Stimulated activated CD8-positive, alpha-beta memory T cell treated with anti-CD3 and anti-CD28 coated beads, Interleukin-4, amount 100 ng/mL, for 4 hours (primary cell): ENCODE measurements at places on chromosomes 7 and 10.

DNA sequence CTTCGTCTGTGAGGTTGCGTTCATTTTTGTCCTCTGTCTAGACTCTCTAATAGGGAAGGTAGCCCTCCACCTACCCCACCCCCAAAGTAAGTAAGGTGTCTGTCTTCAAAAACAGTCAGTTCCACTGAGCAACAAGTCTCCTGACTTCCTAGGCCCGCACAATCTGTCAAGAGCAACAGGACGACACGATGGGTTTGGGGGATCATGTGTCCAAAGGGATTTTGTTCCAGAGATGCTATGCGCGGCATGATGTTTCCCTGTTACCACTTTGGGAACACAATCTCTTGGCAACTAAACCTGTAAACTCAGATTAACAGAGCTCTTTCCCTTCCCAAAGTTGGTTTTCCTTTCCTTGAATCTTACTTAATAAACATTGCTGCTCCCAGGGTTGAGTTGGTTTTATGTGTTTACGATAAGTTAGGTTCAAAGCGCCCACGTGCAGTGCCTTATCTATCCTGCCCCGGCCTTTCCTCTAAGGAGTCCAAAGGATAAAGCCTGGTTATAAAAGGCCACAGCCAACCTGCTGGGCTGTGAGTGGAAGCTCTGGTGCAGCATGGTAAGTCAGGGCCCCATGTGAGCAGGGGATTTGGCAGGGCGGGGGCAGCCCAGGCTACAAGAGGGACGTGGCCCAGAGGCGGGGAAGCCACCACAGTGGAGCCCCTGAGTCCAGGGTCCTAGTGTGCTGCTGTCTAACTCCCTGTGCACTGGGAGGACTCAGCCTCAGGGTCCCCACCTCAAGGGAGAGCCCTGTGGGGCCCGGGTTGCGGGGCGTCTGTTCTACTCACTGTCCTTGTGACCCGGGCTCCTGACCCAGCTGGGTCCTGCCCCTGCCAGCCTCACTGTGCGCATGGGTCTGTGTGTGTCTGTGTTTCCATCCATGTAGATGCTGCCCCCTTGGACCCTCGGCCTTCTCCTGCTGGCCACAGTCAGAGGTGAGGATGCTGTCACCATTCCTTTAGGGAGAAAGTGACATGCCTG is at the start of gene PNLIPRP2:
TSS of gene PNLIPRP2 (plus strand) at position 531 of the 978 bp plus-strand sequence.
- no peak for DNase-seq

DNA sequence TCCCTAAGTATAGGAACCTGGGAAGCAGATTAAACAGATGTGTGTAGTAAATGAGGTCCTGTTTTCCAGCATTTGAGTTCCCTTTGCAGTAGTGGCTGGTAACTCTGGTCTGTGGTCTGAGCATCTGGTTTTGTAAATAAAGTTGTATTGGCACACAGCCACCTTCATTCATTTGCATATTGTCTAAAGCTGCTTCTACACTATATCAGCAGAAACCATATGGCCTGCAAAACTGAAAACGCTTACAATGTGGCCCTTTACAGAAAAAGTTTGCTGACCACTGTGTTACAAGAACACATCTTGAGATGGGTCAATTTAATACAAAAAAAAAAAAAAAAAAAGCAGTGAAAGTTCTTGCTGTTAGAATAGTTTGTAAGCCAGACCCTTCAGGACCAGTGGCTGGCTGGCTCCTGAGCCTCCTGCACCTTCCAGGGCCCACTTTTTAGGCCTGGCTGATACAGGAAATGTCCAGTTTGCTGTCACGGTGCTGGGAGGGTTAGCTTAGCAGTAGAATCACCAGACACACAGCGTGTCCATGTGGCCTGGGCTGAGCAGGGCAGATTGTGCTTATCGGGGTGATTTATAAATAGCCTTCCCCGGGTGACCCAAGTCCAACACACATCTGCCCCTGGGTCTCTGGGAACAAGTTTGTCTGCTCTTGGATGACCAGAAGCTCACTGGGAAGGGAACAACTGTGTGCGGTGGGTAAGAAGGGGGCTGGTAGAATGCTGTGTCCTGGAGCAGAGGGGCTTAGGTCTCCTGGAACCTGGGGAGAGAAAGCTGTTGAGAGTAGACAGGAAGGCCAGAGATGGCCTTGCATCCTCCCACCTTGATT is 1.4 kb downstream of the C10orf71 start:
- no peak for DNase-seq

DNA sequence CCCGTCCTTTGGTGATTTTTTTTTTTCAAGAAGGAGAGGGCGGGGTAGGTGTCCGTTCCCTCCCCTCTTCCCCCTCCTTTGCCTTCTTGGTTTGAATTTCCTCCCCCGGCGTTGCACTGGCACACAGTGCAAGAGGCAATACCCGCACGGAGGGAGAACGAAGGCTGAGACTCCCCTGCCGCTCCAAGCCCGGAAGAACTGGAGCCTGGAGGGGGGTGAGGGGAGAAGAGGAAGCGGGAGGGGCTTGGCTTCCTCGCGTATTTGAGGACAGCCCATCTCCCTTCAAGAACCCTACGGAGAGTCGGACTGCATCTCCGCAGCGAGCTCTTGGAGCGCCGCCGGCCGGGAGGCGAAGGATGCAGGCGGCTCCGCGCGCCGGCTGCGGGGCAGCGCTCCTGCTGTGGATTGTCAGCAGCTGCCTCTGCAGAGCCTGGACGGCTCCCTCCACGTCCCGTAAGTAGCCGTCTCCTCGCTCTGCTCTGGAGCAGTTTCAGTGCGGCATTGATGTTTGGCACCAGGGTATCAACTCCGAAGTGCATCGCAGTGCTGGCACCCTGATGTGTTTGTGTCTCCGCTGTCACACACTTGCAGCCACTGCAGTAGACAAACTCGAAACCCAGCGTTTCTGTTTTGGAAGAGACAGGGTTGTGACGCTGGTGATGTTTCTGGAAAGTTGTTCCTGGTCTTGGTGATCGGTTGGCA is at the start of gene CNTNAP2:
TSS of gene CNTNAP2 (plus strand) at position 281 of the 702 bp plus-strand sequence. CDS start at position 357, 76 bp downstream.
- no peak for DNase-seq

GRCh38 chr7:47413526-47414341 is 168.2 kb downstream of the TNS3 start:
- no peak for DNase-seq

GRCh38 chr7:151007469-151007898 is 16.7 kb downstream of the NOS3 start:
- no peak for DNase-seq

DNA sequence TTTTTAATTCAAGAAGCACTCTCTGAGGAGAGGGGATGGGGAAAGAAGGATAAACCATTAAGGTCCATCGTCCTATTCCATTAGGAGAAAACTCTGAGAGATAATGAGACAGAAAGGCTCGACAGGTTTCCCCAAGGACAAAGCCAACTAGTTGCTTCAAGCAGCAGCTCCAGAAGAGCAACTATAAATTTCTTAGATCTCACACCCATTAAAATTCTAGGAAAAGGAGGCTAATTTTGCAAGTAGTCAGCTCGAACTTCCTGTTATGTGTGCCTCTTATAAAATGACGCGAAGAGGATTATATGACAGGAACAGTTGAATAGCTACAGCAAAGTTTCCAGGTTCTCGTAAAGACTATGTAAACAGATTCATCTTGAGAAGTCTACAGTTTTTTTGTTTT is 52.0 kb upstream of the ST8SIA6 start:
- DNase-seq = no peak

DNA sequence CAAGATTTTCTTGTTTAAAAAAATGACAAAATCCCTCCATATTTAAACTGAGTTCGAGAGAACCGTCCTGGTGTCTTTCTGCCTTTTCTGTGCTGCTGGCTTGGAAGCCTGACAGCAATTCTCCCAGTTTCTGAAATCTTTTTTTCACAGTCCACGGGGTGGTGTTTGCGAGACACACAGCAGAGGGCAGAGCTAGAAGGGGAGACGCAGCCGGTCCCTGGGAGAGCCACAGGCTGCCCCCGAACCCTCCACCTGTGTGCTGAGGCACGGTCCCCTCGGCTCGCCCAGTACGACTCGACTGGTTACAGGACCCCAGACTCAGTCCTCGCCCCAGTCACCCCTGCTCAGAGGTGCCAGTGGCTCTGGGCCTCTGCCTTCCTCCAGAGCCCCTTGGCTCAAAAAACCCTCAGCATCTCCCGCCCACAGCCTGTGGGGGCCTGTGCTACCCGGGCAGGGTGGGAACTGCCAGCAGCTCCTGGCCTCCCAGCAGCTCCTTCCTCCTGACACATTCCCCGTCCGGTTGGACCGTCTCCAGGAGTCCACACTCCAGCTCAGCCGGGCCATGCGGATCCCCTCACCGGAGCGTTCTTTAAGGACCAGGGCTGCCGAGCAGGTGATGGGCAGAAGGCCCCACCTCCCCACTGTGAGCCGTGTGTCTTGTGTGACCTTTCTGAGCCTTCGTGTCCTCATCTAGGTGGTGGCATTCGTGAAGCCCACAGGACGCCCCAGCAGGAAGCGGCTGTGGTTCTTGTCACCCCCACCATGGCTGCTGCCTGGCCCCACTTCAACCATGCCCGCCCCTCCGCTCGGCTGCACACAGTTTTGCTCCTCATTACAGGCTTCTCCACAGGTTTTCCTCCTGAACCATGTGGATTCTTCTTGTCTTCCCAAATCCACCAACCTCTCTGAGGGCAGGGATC is 52.3 kb upstream of the EN2 start:
- no peak for DNase-seq

DNA sequence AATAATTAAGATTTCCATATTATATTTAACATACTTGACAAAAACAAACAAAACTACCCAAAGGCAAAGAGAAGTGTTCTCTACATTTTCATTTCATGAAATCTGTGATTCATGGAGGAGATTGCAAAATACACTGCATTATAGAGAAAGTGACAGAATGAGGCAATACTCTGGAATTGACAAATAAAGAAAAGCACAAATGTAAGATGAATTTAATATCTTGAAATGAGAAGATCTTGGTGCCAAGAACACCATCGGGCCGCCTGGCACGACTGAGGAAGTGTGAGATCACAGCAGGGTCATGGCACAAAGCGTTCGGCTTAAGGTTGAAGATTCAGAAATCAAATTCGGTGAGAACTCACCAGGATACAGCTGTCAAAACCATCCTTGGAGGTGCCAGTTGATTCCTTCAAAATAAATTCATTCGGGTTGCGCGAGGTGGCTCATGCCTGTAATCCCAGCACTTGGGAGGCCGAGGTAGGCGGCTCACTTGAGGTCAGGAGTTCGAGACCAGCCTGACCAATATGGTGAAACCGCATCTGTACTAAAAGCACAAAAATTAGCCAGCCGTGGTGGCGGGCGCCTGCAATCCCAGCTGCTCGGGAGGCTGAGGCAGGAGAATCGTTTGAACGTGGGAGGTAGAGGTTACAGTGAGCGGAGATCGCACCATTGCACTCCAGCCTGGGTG is 174.0 kb upstream of the PFKP start:
- DNase-seq = no peak

DNA sequence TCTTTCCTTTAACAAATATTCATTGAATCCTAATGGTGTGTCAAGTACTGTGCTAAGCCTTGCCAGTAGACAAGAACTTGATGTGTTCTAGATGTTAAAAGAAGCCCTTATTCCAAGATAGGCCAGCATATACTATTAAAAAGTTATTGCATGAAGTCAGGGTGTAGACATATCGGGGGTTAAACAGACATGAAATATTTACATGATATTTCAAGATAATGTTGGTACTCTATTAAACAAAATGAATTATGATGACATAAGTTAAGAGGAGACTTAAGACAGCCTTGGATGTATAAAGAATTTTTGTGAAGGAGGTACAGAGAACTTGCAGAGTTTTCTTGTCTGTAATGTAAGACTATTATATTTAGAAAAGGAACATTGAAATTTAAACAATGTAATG is 44.8 kb downstream of the HDAC9 start:
- no peak for DNase-seq

GRCh38 chr7:5667391-5667790 is 114.1 kb downstream of the RNF216 start:
- no peak for DNase-seq

DNA sequence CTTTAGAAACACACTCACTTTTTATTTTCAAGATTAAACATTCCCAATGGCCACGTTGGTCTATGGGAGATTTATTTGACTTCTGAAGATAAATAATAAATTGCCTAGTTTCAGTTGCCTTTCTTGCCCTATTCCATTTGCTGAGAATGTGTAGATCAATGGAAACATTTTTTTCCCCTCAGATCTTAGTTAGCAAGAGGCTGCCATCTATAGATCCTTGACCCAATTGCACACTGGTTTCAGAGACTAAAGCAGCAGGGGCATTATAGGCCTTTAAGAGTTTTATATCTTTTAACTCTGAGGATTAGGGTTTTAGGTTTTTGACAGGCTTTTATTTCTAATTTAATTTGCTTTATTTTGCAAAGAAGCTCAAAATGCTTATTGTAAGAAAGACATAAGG is 163.2 kb upstream of the GPR26 start:
- DNase-seq = no peak

- no peak for DNase-seq
Observed at GRCh38 chr10:6141296-6142151, 52.7 kb downstream of the RBM17 start.

GRCh38 chr10:30353851-30354250 is 4.8 kb upstream of the MTPAP start:
- DNase-seq = no peak

DNA sequence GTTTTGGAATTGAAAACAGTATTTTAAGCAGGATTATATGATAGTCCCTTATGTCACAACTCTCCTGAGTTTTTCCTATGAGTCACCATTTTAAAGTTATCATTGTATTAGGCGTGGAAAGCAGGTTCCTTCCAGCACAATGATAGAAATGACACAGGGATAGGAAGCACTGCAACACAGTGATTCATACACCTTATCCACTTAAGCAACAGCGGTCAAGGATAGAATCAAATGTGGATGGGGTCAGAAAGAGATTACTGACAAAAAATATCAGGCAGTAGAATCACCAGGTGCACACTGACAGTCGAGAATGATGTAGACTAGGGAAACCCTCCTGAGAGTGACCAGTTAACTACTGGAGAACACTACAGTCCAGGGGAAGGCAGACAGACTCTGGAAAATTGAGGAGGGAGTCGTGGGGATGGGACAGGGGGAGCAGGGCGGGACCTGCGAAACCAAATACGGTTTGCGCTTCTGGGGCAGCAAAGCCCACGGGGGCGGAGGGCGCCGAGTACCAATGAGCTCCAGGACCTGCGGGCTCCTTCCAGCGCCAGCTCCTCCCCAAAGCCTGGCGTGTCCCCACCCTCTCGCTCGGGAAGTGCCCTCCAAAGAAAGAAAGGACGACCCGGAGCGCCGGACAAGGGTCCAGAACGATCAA is 479 bp downstream of the PNPLA8 start:
- DNase-seq = no peak

GRCh38 chr10:43056568-43057011 is 20.3 kb upstream of the RET start:
- no peak for DNase-seq

GRCh38 chr10:114441107-114441506 is 36.8 kb upstream of the AFAP1L2 start:
- no peak for DNase-seq

- no peak for DNase-seq
Observed at GRCh38 chr7:102279537-102280400, 6.9 kb upstream of the SH2B2 start.

- no peak for DNase-seq
Observed at GRCh38 chr7:148620749-148621359, 30.3 kb downstream of the C7orf33 start.

- no peak for DNase-seq
Observed at GRCh38 chr10:119221666-119222065, 14.3 kb downstream of the GRK5 start.

GRCh38 chr10:32409741-32410140 is 36.2 kb upstream of the CCDC7 start:
- DNase-seq = no peak

- no peak for DNase-seq
Observed at GRCh38 chr10:51073453-51074237, 642 bp upstream of the PRKG1 start.
